ENCODE measurements at places on chromosomes 2 and 18.

DNA sequence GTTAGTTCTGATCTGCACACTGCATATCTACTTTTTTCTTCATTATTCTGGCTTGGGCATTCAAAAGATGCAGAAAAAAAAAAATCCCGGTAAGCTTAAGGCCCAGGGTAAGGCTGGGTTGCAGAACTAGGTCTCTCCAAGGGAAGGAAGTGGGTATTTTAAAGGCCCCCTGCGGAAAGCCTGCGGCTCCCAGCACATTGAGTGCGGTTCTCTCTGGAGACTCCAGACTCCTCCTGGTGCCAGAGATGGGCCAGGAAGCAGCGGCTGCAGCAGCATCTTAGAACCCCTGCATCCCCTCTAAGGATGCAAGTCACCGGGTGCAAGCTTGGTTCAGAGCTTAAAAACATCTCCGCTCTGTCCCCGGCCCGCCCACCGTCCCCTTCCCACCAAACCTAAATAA lies 49.5 kb downstream of the TGIF1 start:
- no peak for DNase-seq

- no peak for DNase-seq
These were observed 456.0 kb upstream of the ZEB2 start for GRCh38 chr2:144975881-144976280.

- no peak for DNase-seq
These were observed 105.0 kb upstream of the ZFP36L2 start for GRCh38 chr2:43331422-43331821.

GRCh38 chr2:112703684-112704083 lies 17.1 kb upstream of the NT5DC4 start:
- DNase-seq: no peak

GRCh38 chr2:240586919-240587800 lies 626 bp downstream of the CAPN10 start:
- DNase-seq: peak; percentile 31

DNA sequence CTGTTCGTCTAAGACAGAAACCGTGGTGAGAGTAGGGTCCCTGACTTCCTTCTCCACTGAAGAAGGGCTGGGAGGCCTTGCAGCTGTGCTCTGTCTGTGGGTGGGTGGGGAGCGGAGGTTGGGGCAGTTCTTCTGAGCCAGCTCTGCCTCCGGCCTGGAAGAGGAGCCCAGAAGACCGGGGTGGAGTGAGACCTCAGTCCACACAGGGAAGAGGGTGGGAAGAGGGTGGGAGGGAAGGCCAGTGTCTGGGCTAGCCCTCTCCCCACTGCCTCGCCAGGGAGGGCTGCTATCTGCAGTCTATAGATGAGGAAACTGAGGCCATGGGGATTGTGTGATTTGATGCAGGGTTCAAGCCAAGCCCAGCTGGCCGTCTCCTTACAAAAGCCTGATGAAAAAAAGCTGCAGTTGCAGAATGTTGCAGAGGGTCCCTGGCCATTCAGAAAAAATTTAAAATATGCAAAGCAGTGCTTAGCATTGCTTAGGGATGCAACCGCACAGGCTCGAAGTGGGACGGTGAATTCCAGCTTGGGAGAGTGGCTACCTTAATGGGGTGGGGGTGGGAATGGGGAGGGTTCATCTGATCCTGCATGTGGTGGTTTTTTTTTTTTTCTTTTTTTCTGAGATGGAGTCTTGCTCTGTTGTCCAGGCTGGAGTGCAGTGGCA lies 181.6 kb upstream of the HS6ST1 start:
- no peak for DNase-seq

GRCh38 chr18:43079422-43079821 lies 36.1 kb downstream of the RIT2 start:
- DNase-seq: no peak

GRCh38 chr2:24421668-24422067 lies 61.3 kb upstream of the ITSN2 start:
- peak; percentile 27 for DNase-seq

DNA sequence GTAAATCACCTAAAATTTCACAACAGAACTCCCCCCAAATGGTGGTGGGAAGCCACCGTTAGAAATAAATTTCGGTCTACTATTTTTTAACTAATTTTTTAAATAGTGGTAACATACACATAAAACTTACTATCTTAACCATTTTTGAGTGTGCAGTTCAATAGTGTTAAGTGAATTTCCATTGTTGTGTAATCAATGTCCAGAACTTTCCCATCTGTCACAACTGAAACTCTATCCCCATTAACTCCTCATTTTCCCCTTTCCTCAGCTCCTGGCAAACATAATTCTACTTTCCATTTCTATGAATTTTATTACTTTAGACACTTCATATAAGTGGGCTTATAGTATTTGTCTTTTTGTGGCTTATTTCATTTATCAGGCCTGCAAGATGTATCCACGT lies 34.1 kb upstream of the HNMT start:
- no peak for DNase-seq

DNA sequence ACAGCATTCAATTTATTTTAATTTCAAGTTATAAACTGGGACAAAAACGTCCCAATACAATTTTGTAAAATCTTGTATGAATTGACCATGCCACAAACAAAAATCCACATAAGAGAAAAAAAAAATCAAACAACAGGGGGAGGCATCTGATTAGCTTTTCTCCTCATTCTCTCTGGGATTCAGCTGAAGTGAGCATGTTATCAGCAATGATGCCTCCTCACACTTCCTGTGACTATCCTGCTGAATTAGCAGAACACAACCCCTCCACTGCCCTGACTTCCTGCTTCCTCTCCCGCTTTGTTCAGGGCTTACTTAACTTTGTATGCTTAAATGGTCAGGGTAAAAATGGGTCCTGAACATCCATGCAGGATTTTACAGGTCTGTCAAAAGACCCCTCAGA lies 132.2 kb upstream of the ITGB6 start:
- no peak for DNase-seq

DNA sequence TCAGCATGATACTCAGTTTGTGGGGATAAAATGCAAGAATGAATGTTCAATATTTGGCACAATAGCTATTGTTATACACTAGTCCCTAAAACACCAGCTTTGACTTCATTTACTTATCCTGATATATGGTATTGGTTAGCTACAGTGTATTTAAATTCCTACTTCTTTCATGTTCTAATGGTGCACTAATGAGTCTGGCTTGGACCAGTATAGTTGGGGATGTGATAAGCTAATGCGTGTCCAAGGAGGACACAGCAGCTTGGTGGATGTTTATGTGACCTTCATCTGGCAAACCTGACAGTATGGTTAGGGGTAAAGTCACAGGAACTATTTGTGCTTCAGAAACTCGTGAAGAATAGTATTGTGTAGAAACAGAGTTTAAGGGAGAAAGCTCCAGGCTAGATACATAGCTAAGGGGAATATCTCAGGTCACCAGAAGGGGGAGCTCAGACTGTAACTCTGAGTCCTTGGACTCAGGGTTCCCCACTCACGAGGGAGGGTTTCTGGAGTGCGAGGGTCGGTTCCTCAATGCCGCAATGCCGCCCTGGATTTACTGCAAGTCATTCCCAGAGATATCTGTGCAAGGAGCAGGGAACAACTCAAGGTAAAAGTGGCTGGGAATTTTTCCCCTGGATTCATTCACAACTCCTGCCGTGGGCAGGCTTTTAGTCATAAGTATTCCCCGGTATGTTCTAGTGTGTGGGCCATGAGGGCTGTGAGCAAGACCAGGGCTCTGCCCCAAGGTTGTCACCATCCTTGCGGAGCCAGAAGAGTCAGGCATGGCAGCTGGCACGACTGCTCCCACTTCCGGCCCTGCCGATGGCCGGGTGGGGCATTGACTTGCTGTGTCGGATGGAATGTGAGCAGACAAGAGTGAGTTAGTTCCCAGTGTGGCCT lies 14.5 kb downstream of the IL1R2 start:
- no peak for DNase-seq

GRCh38 chr2:184270660-184271059 lies 327.7 kb upstream of the ZNF804A start:
- no peak for DNase-seq

DNA sequence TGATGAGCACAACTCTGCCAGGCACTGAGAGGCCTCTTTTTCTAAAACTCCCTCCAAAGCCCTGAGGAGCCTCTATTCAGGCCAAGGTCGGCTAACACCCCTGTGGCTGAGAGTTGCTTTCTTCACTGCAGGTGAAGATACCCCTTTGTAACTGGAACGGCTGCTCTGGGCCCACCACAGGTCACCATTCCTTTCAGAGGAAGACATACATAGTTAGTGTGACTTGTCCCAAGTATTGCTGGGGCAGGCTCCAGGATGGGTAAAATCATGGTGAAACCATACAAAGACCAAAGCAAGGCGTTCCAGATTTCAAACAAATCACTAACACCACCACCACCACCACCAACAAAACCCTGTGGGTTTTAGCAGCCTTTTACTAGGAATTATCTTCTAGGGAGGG lies 36.8 kb downstream of the CHST10 start:
- no peak for DNase-seq

DNA sequence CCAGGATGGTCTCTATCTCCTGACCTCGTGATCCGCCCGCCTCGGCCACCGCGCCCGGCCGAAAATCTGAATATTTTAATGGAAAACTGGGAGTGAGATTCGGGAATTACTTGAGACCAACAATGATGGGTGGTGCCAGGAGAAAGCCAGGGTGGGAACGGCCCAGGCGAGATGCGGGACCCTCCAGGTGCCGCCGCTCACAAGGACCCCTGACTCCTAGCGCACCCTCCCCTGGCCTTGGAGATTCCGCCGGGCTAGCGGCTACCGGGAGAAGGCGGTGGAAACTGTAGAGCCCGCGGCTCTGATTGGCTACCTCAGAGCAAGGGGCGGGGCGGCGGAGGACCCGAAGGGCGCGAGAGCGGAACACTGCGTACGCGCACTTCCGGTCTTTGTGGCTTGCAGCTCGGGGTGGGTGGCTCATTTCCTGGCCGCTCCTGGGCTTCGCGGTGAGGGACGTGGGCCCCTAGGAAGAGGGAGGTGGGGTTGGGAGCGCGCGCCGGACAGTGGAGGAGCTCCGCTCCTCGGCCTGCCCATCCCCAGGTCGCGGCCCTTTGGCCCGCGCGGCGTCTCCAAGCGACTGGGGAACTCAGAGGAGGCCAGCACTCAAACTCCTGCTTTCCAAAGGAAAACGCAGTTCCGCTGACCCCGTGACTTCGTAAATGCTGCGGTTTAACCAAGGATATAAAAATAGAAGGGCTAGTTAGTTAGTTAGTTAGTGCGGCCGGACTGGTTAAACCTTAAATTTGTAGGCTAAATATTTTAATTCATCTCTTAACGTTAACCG lies at the start of gene ZNF397:
Gene ZNF397, plus strand, starts transcription at position 371 of the 784 bp plus-strand sequence. CDS start 1,437 bp downstream, outside the sequence.
- DNase-seq: peak; percentile 98

DNA sequence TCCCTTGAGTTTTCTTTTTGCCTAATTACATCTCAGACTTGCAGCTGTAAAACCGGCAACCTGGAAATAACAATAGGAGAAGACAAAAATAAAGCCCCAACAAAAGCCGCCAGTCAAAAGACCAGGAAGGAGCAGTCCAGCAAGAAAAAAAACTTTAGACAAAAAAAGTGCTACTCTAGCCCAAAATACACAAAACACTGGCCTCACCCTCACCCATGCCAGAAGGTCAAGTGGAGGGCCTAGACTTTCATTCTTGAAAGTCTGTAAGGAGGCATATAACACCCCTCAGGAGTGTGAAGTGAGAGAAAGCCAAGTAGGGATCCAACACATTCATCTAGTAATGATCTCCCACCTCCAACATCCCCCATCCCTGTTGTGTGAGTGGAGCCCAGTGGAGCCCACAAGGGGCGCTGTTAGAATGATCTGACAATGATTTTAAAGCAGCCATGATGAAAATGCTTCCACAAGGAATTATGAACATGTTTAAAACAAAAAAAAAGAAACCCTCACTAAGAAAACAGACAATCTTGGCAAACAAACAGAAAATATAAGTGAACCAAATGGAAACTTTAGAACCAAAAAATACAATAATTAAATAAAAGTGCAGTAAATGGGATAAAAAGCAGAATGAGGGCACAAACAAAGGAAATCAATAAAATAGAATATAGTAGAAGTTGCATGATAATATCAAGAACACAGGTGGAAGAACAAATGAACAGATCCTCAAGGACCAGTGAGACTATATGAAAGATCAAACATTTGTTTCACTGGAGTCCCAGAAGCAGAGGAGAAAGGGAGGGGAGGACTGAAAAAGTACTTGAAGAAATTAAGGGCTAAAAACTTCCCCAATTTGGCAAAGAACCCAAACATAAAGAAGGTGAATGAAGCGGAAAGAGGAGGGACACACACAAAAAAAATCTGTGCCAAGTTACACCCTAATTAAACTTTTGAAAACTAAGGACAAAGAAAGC lies 23.9 kb downstream of the SESTD1 start:
- no peak for DNase-seq

DNA sequence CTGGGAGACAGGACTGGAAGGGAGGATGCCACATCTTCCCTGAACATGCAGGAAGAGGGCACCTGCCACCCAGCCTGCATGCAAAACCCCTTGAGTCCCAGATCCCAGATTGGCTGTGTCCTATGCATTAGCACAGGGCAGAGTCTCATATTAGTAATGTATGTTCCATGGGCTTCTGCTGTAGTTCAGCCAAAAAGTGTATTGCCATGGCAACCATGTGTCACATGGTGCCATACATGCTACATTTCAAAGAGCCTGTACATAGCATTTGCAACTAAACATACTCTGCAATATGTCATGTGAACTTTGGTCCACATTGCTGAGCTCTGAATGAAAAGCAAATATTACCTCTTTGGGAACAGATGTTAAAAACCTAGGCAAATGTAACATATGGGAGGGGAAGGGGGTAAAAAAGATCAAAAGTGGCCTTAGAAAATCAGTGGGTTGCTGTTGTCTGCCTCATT lies 78.4 kb downstream of the DPP4 start:
- DNase-seq: no peak

GRCh38 chr2:74191596-74192380 lies 6.6 kb upstream of the MTHFD2 start:
- no peak for DNase-seq

- DNase-seq: no peak
These were observed 1.5 kb downstream of the AP1S3 start for GRCh38 chr2:223835701-223836532.

GRCh38 chr2:236875906-236876505 lies 209.7 kb upstream of the COPS8 start:
- no peak for DNase-seq

DNA sequence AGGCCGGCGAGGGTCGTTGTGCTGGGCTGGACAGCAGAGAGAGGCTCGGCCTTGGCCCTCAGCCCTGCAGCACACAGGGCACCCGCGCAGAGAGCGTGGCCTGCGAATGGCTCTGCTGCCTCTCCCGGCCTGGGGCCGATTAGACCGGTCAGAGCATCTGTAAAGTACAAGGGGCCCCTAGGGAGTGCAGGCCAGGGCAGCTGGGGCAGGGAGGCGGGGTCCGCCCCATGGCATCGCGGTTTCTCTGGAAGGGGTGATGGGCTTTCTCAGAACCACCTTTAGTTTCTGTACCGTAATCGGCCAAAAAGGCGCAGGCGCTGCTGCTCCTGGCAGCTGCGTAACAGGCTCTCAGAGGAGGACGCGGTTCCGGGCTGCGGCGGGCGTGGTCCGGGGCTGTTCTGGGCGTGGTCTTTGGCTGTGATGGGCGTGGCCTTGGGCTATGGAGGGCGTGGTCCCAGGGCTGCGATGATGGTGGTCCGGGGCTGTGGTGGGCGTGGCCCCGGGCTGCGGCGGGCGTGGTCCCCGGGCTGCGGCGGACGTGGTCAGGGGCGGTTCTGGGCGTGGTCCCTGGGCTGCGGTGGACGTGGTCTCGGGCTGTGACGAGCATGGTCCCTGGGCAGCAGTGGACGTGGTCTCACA lies 1.5 kb upstream of the GPR148 start:
- DNase-seq: peak; percentile 75

- no peak for DNase-seq
These were observed 106.7 kb downstream of the MYO1B start for GRCh38 chr2:191351921-191352320.

All from NCI-H1092 (cell line).